ENCODE measurements at places on chromosomes 3 and 15. TPM values are rescaled to one million over a fixed set of nuclear protein-coding genes. Genes with fewer than 3 reads are reported as not detected.

ERICH6 gene
- total RNA-seq = not detected

SHC4 gene
- total RNA-seq = 0.38 TPM

ARGFX gene
- not detected for total RNA-seq

PLA2G4E gene
- not detected for total RNA-seq

P2RY12 gene
- total RNA-seq = 2.8 TPM

HGD gene
- not detected for total RNA-seq

CCDC54 gene
- total RNA-seq = not detected

LMOD3 gene
- not detected for total RNA-seq

CD96 gene
- 3.7 TPM for total RNA-seq

SLC6A11 gene
- not detected for total RNA-seq

CCK gene
- total RNA-seq = not detected

MYO5C gene
- total RNA-seq = 18.5 TPM

PLCB2 gene
- 13.8 TPM for total RNA-seq

RLBP1 gene
- not detected for total RNA-seq

KIF15 gene
- 1.5 TPM for total RNA-seq

SPESP1 gene
- 5.9 TPM for total RNA-seq

FETUB gene
- total RNA-seq = not detected

ESYT3 gene
- not detected for total RNA-seq

TLR9 gene
- not detected for total RNA-seq

SEMA7A gene
- total RNA-seq = 0.66 TPM

MLH1 gene
- total RNA-seq = 25.0 TPM

COL7A1 gene
- 0.16 TPM for total RNA-seq

DZIP3 gene
- 6.2 TPM for total RNA-seq

CSPG4 gene
- 35.9 TPM for total RNA-seq

KIF9 gene
- 10.8 TPM for total RNA-seq

ALDH1A2 gene
- 16.5 TPM for total RNA-seq
